ENCODE measurements at places on chromosomes 13 and 19.

DNA sequence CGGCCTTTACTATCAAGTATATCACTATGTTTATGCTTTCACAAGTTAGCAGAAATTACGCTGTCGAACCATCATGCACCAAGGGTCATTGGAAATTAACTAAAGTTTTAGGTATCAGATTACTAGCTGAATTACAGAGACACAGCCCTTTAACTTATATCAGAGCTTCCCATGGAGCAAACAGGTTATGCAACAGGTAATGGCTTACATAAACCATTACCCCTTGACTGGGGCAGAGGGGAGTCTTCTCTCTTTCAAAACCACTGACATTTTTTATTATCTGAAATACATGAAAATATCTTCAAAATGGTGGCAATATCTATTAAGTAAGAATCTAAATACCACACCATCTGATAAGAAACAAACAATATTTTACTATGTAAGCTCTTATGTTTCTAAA lies 1692.9 kb upstream of the SLC10A2 start:
- no peak for DNase-seq

DNA sequence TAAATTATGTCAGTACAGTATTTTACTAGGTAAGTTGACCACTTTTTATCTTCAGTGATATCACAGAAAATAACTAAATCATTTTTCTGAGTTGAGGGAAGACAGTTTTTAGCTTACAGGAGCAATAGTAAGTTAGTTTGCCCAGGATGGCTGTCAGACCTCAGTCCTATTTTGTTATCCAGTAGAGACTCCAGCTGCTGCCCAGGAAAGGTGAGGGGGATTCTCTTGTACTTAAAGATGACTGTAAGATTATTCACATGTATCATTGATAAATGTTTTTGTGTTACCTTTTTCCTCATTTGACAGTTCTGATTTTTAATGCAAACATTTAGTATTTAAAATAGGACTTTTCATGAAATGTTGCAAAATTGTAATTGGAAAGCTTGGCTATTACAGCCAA lies 14.5 kb upstream of the GPR183 start:
- no peak for DNase-seq

DNA sequence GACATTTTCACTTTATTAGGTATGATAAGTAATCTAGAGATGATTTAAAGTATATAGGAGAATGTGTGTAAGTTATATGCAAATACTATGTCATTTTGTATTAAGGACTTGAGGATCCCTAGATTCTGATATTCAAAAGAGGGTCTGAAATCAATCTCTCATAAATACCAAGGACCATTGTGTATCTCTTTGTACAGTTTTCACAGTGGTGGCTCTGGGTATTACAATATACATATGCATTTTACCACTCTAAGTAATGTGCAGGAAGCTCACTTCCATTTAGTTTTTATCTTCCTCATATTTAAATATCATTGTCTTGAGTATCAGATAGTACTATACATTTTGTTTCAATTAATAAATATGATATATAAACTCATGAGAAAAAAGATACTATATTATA lies 862.6 kb upstream of the PCDH20 start:
- no peak for DNase-seq

- no peak for DNase-seq
Observed at GRCh38 chr13:112270951-112271350, 105.2 kb upstream of the SPACA7 start.

DNA sequence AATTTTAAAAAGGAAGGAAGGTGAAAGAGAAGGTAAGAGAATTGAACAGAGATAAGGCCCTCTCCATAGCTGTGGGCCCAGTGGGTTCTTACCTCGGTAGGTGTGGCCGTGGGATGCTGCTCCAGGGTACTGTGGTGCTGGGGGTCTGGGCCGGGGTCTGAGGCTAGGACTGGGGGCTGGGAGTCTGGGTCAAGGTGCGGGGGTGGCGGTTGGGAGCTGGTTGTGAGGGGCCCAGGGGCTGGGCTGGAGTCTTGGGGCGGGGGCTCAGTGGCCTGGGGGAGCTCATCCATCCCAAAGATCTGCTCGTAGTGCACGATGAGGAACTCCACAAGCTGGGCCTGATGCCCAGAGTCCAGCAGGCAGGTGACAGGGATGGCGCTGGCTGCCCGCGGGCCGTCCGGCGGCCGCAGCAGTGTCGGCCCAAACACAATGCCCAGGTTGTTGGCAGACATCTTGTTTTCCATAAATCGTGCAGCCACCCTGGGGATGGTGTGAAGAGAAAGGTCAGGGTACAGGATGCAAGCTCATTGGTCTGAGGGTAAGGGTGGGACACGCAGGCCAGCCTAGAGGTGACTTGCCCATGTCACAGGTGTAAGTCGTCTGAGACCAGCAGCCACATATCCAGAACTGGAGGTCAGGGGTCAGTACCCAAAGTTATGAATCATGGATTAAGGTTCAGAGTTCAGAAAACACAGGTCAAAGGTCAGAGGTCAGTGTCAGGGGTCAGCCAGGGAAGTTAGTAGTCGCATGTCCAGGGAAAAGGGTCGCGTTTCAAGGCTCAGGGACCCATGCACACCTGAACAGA lies 5.9 kb upstream of the LPAR2 start:
- DNase-seq, result no peak

DNA sequence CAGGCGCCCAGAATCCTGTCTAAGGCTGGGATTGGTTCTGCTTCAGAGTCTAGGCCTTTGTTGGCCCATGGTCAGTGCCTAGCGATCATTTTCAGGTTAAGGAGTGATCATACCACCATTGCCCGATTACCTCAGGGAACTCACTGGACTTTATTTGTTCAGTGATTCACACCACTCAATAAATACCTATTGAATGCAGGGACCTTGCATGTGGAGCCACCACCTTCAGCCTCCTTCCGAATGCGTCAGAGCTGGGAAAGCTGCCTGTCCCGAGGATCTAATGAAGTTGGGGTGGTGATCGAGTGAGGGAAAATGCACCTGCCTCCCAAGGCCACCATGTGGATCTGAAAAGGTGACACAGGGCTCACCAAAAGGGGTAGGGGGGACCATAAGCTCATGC lies 40.0 kb upstream of the POU2F2 start:
- no peak for DNase-seq

GRCh38 chr13:41199079-41199478 lies 4.7 kb upstream of the KBTBD7 start:
- no peak for DNase-seq

- no peak for DNase-seq
Observed at GRCh38 chr19:6269101-6269886, 10.5 kb downstream of the MLLT1 start.

GRCh38 chr13:41512441-41512840 lies 55.1 kb downstream of the RGCC start:
- DNase-seq, result no peak

DNA sequence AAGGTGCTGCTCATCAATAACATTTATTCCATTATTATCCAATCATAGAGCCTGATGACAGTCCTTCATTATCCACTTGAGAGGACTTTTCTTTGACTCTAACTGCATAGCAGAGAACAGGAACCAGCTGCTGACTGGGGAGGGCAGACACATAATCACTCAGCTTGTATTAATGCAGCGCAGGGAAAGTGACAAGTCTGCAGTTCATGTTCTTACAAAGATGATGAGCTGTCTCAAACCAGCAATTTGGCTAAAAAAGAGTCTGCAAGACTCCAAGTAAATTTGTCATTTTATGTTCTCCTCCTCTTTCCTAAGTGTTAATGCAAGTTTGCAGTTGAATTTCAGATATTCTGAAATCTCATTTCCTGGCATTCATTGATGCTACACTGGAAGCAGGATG lies 40.0 kb upstream of the CBY2 start:
- no peak for DNase-seq

DNA sequence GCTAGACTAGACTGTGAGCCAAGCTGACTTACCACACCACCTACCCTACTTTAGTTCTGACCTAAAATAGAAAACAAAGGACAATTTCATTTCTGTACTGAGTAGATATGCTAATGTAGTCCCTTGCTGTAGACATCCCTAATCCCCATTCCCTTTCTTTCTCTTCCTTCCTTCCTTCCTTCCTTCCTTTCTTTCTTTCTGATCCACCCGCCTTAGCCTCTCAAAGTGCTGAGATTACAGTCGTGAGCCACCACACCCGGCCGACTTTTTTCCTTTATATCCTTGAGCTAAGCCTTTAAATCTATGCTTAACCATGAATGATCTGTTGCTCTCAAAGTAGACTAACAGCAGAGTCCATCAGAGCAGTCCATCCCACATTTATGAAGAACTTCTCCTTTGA lies 465.0 kb downstream of the SLITRK6 start:
- DNase-seq, result no peak

- no peak for DNase-seq
Observed at GRCh38 chr19:3698974-3699740, 1.1 kb downstream of the PIP5K1C start.

DNA sequence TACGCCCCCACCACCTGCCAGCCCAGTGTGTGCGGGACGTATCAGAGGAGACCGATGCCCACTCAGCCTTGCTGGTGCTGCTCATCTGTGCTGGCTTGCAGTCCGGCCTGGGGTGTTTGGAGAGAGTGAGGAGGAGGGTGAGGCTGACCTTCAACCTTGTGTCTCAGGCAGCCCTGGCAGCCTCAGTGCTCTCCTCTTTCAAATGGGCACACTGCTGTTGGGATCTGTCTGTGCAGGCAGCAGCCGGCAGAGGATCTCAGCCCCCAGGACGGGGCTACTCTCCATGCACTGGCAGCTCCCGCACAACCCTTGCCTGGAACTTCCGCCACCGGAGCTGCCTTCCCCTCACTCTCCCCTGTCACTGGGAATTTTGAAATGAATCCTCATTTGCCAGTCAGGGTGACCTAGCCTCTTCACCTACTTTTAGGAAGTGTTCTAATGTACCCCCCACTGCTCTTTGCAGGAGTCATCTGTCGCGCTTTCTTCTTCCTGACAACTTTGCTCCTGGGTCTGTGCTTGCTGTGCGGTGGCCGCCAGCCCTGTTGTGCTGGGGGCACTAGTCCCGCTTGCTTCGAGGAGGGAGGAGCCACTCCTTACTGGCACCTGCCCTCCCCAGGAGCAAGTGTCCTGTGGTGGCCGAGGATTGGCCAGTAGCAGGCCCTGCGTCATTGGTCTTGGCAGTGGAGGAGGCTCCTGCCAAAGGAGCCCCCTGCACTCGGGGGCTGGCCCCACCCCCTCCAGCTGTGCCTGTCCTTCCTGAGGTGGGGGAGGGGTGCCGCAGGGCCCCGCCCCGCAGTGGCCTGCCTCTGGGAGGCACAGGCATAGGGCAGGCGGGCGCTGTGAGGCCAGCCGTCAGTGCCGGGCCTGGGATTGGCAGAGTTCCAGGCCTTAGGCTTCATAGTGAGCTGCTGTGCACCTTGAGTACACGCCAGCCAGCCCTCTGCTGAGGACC lies 53.4 kb downstream of the TSSK6 start:
- no peak for DNase-seq

- DNase-seq, result peak; percentile 79
Observed at GRCh38 chr19:13764101-13764807, at the start of gene MRI1. TSS of gene MRI1 (plus strand) at chr19:13764522. CDS start at chr19:13764589, 67 bp downstream.

GRCh38 chr13:78100486-78100885 lies 181.9 kb upstream of the EDNRB start:
- DNase-seq, result no peak

GRCh38 chr13:101917833-101918661 lies 465.6 kb downstream of the ITGBL1 start:
- no peak for DNase-seq

DNA sequence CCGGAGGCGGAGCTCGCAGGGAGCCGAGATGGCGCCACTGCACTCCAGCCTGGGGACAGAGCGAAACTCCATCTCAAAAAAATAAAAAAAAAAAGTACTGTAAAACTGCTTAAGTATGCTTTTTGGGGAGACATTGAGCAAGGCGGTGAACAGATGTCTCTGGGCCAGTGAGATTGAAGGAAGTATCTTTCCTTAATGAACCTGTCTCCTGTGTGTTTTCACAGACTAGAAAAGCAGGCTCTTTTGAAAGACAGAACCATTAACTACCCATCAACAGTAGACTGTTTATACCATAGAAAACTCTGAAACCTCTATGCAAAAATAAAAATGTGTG lies 1.5 kb upstream of the ECH1 start:
- no peak for DNase-seq

- no peak for DNase-seq
Observed at GRCh38 chr13:23175920-23176319, 4.9 kb upstream of the SGCG start.

GRCh38 chr13:45198924-45199323 lies 1.9 kb downstream of the KCTD4 start:
- DNase-seq, result no peak

DNA sequence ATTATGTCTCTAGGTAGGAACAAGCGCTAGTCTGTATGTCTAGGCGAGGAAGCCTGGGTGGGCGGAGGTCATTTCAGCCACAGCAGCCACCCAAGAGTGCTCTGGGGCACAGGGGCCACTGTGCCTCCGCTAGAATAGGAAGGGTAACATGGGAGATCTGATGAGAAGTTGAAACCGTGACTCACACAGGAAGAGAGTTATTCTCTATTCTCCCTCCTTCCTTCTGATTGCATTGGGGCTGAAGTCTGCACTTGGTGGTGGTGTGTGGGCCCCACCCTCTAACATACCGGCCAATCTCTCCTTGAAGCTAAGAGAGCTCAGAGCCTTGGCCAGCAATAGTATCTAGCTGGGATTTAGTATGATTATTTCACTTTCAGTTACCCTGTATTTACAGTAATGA lies 20.3 kb upstream of the GGACT start:
- DNase-seq, result peak; percentile 35

- no peak for DNase-seq
Observed at GRCh38 chr19:42422092-42422900, 4.9 kb downstream of the LIPE start.

GRCh38 chr13:100502446-100502845 lies 86.1 kb downstream of the GGACT start:
- DNase-seq, result no peak

GRCh38 chr13:28041031-28041461 lies 52.6 kb upstream of the URAD start:
- no peak for DNase-seq

- DNase-seq, result no peak
Observed at GRCh38 chr19:19911150-19911549, 10.4 kb downstream of the ZNF93 start.

- DNase-seq, result no peak
Observed at GRCh38 chr19:6767081-6767356, 216 bp downstream of the SH2D3A start.

DNA sequence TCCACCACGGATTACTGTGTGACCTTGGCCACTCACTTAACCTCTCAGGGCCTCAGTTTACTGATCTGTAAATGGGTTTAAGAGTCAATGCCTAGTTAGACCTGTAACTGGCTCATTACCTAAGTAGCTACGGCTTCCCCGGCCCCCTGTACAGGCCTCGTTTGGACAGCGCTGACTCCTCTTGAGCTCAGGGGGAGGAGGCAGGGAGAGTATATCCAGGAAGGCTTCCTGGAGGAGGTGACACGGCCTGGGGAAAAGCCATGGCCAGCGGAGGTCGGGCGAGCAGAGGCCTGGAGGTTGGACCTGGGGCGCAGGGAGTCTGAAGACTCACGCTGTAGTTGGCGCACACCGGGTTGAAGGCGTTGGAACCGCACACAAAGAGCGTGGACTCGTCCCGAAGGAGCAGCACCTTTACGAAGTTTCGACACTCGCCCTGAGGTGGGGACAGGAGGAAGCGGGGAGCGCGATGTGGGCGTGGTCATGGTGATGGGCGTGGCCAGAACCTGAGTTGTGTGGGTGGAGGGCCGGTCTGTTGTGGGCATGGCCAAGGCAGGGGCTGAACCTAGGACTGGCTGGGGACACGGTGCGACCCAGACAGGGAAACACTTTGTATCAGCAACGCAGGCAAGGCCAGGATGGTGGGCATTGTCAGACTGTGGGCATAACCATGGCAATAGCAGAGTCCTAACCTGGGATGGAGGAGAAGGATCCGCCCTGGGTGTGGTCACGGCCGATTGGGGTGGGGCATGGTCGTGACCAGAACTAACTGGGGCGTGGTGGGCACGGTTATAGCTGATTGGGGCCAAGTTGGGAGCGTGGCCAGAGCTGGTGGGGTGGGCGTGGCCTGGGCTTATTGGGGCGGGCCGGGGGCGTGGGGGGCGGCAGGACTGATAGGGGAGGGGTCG lies 3.6 kb downstream of the SEMA6B start:
- DNase-seq, result no peak
